Stimulated activated naive CD4-positive, alpha-beta T cell treated with Interleukin-2 at 50 U/mL for 16 hours (primary cell): ENCODE measurements at places on chromosomes 16 and 17.

DNA sequence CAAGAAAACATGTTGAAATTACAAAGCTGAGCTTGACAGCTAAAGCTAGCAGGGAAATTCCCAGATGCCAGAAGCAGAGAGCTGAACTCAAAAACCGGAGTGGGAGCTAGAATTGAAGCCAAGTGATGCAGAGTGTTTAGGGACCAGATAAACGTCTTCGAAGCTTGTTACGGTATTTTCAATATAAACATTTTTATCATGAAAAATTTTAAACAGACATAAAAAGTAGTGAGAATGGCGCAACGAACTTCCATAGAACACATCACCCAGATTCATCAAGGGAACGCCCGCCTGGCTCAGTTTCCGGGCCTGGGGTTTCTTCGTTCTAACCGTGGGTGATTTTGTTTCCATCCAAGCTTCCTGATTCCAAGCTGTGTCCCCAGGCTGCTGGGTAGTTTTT is 18.1 kb downstream of the SPNS2 start:
- no peak for DNase-seq

GRCh38 chr17:73227944-73228343 is 33.7 kb downstream of the CPSF4L start:
- DNase-seq, result no peak

DNA sequence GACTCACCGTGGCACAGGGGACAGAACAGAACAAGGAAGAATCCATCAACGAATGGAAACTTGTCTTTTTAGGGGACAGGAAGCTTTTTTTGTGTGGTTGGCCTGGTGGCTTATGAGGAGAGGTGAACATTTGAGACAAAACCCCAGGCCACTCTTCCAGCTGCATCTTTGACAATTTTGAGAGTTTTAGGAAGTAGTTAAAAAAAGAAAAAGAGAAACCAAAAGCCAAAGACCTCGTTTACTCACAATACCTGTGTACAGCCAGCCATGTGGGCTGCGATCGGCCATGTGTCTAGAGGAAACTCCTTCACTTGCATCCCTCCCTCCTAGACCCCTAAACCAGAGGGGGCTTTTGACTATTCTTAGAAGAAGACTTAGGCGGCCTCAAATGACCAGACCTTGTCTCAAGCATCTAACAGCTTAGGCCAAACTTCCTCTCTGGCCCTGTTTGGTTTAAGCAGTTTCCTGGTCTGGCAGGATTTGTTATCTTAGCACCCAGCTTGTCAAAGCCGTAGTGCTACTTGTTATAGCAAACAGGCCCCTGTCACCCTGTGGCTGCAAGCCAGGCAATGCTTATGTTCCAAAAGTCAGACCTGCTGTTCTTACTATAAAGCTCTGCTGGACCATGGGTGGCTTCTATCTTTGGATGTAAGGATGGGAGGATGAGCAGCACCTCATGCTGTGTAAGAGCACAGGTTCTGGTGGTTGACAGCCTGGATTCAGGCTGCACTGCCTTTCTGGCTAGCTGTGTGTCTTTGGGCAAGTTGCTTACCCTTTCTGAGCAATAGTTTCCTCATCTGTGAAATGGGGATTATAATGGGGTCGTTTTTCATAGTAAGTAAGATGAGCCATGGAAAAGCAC is 17.7 kb downstream of the KSR1 start:
- peak; percentile 86 for DNase-seq

DNA sequence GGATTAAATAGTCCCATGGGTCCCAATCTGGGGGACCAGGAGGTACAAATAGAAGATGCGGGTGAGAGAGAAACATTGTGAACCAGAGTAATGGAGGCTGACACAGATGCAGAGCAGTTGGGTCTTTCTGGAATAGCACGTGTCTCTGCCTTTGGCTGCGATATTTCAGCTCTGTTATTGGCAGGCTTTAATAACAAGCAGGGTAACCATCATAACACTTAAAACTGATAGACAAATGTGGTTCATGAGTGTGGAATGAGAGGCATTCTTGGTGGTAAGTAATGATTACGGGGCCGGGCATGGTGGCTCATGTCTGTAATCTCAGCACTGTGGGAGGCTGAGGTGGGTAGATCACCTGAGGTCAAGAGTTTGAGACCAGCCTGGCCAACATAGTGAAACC is 110.3 kb downstream of the SNX29 start:
- DNase-seq, result no peak

DNA sequence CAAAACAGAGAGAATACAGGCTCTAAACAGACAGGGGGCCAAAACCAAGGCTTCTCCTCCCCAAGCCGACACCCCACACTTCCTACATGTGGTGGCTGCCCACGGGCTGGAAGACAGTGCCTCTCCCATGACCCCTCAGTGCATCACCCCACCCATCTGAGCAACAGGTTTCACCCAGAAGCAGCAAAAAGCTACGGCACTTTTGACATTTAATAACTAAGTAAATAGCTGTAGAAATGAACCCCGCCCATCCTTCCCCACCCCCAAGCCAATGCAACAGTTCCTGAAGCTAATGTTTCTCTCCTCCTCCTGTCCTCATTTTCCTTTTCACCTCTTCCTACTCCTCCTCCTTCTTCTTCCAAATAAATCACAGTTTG is 9.9 kb upstream of the SOX9 start:
- no peak for DNase-seq

DNA sequence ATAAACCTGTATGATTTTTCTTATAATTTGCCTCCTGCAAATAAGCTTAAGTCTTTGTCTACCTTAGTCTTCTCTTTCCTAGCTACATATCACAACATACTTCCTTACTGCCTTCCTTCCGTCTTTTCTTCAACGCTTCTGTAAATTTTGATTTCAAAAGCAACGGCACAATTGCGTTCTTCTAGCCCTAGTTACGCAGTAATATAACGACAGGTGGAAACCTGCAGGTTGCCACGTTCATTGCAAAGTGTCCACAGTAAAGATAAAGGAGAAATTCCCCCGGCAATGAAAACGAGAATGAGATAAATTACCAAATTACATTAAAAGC is 546 bp upstream of the PSMD7 start:
- no peak for DNase-seq

- no peak for DNase-seq
Observed at GRCh38 chr17:31392002-31392855, 754 bp downstream of the RAB11FIP4 start.

GRCh38 chr16:9408297-9408878 is 316.9 kb downstream of the HAPSTR1 start:
- DNase-seq, result no peak

DNA sequence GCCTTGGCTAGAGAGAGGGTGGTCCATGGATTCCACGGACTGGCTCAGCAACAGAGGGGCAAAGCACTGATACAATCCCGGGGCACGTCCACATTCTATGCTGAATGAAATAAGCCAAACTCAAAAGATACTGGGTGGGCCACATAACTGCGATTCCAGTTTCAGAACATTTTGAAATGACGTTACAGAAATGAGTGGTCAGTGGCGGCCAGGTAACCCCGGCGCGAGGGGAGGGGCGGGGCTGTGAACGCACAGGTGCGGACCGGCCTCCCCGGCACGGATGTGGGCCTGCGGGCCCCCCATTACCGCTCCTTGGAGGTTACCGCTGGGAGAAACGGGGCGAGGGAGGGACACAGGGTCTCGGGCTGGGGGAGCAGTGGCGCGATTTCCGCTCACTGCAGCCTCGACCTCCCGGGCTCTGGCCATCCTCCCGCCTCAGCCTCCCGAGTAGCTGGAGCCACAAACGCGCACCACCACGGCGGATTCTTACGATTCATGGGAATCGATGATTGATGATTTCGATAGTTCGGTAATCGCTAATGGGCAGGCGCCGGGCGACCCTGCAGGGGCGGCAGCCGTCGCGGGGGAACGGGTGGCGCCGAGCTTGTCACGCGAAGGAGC is 559 bp downstream of the MVD start:
- DNase-seq, result peak; percentile 18

GRCh38 chr17:21033350-21033749 is 9.5 kb downstream of the USP22 start:
- DNase-seq, result no peak

GRCh38 chr16:78796221-78796866 is 696.9 kb downstream of the WWOX start:
- no peak for DNase-seq

GRCh38 chr17:49739641-49740271 is 24.2 kb downstream of the FAM117A start:
- DNase-seq, result peak; percentile 81

DNA sequence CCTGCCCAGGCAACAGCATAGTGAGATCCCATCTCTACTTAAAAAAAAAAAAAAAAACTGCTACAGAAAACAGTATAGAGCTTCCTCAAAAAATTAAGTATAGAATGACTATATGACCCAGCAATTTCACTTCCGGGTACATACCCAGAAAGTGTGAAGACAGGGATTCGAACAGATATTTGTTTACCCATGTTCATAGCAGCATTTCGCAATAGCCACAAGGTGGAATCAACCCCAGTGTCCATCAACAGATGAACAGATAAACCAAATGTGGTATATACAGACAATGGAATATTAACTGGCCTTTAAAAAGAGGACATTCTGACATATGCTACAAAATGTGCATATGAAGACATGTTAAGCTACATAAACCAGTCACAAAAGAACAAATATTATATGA is 95.5 kb downstream of the CHD9NB start:
- DNase-seq, result no peak

- DNase-seq, result no peak
Observed at GRCh38 chr17:79631640-79632431, 21.0 kb upstream of the RBFOX3 start.

- no peak for DNase-seq
Observed at GRCh38 chr16:11781773-11782172, 15.3 kb downstream of the ZC3H7A start.

DNA sequence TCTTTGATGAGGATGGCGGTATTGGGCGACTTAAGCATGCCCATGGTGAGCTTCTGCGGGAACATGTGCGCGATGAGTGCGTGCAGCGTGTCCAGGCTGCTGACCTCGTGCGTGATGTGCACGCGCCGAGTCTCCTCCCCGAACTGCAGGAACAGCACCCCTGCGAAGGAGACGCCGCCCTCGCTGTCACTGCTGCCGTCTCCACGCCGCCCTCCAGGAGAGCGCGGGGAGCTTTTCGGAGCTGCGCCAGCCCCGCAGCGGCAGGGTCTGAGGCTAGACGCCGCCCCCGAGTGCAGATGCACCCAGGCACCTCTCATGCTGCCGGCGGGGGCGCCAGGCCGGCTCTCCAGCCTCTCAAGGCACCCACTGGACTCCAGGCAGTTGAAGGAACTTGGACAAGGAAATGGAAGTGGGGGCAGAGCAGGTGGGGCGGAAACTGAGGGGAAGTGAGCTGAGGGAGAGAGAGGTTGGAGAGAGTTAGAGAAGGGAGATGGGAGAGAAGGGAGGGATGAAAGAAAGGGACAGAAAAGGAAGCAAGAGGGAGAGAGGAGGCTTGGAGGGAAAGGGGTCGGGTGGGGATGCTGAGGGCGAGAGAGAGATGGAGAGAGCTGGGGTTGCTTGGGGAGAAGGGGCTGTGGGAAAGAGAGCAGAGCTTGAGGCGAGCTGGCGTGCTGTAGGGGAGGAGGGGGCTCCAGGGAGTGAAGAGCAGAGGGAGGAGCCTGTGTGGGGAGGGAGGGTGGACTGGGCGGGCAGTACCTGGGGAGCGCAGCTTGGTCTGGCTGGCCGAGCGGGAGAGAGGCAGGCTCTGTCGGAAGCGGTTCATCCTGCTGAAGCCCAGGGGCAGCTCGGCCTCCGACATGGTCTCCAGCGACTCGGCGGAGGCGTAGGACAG is 42.1 kb downstream of the SRCIN1 start:
- no peak for DNase-seq

DNA sequence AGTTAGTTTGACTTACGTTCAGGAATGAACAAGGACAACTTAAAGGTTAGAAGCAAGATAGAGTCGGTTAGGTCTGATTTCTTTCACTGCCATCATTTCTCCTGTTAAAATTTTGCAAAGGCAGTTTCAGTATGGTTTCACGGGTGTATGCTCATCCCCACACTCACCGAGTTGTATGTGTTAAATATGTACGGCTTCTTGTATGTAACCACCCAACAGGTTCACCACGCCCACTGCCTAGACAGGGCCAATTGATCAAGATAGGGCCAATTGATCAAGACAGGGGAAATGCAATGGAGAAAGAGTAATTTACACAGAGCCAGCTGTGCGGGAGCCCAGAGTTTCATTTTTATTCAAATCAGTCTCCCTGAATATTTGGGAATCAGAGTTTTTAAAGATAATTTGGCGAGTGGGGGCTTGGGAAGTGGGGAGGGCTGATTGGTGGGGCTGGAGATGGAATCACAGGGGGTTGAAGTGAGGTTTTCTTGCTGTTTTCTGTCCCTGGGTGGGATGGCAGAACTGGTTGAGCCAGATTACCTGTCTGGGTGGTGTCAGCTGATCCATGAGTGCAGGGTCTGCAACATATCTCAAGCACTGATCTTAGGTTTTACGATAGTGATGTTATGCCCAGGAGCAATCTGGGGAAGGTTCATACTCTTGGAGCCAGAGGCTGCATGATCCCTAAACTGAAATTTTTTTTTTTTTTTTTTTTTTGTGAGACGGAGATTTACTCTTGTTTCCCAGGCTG is 62.4 kb upstream of the PLCG2 start:
- DNase-seq, result peak; percentile 15

GRCh38 chr16:65936096-65936495 is 430.4 kb upstream of the CDH5 start:
- DNase-seq, result no peak

- DNase-seq, result no peak
Observed at GRCh38 chr16:74107795-74108610, 188.6 kb upstream of the PSMD7 start.

DNA sequence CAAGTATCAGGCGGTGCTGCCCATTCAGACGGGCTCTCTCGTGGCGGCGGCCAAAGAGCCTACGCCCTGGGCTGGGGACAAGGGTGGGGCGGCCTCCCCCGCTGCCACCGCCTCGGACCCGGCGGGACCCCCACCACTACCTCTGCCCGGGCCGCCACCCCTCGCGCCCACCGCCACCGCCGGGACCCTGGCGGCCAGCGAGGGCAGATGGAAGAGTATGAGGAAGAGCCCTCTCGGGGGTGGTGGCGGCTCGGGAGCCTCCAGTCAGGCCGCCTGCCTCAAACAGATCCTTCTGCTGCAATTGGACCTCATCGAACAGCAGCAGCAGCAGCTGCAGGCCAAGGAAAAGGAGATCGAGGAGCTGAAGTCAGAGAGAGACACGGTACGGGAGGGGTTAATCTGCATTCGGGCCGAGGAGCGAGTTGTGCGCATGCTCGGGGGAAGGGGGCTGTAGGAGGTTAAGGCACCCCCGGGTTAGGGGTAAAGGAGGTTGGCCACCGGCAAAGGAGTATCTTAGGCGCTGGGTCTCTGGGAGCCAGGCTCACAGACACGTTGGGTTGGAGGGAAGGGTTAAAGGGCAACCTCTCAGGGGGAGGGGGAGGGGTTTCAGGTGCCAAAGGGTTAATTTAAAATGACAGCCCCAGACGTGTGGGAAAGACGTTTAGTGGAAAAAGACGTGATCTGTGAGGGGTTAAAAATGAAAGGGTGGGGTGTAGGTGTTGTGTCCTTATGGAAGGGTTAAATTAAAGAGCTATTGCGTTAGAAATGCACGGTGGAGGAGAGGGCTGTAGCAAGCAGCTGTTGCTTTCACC is 1.4 kb downstream of the MSL1 start:
- DNase-seq, result peak; percentile 57

- no peak for DNase-seq
Observed at GRCh38 chr17:58301504-58302150, 20.9 kb upstream of the MPO start.
